Activated T-helper 17 cell treated with anti-CD3 and anti-CD28 coated beads, Interleukin-2, amount 50 U/mL, for 72 hours (primary cell): ENCODE measurements at places on chromosomes 1 and 21.

DNA sequence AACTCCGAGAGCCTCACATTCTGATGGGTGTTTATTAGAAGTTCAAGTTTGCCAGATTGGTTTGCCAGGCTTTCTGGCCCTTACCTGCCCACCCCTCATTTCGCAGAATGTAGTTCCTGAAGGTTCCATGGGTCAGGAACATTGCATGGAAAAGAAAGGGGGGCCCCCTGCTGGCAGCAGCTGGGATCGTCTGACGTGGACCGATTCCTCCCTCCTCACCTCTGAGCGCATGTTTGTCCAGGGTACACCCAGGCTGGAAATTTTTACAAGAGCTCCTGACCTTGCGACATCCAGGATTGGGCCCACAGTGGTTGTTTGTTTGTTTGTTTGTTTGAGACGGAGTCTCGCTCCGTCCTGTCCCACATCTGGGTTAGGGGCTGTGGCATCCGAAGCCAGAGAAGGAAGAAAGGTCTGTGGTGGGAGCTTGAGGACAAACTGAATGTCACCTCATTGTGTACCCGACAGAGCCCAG, 126.0 kb upstream of the TMEM51 start:
- H3K4me1 ChIP-seq: no peaks in the 10 kb centered on the region
- no peak for ATAC-seq
- H3K4me3 ChIP-seq: no peak overlapping the region
- H3K27ac ChIP-seq: no peak overlapping the region
- no peaks in the 10 kb centered on the region for H3K36me3 ChIP-seq

DNA sequence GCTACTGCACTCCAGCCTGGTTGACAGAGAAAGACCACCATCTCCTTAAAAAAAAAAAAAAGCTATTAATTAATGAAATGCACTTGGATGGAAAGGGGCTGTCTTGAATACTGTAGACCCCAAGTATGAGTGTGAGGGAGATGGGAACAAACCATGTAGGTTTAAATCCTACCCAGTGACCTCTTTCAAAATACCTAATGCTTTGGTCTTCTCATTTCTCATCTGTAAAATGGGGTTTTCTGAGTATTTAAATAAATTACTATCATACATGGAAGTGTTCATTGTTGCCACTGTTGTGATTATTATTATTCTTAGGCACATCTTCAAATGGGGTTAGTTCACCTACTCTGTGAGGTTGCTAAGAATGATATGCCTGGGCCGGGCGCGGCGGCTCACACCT, 17.1 kb upstream of the FUCA1 start:
- H3K27me3 ChIP-seq: peaks cover 4% of the 10 kb centered on the region
- no peak overlapping the region for H3K4me3 ChIP-seq
- no peak for ATAC-seq
- H3K27ac ChIP-seq: peak overlapping the region; percentile 46
- H3K4me1 ChIP-seq: no peaks in the 10 kb centered on the region

DNA sequence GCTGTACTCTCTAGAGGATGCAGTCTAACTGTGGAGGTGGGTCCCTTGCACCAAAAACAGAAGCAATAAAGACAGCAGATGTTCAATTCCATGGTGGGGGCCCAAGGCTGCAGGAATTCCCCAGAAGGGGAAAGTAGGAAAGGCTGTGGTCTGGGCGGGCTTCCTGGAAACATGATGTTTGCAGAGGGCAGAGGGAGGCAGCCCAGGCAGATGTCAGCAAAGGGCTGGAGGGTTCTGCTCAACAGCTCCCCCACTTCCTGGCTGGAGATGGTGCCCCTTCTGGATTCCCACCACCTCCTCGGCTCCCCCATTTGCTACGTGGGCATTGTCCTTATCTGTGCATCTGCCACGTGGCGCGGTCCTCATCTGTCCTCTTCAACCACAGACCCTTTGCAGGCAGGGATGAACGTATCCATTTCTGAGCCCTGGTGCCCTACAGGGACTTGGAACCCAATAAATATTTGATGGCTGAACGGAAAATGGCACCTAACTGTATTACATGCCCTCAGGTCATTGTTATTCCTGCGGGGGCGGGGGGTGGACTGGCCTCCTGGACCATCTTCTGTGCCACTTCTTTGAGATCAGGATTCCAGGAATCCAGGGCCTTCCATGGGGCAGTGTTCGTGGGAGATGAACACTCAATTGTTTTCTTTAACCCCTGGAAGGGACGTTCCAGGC, 8.4 kb upstream of the GUCA2B start:
- no peaks in the 10 kb centered on the region for H3K4me1 ChIP-seq
- no peak for ATAC-seq
- H3K4me3 ChIP-seq: no peak overlapping the region
- peaks cover 5% of the 10 kb centered on the region for H3K27me3 ChIP-seq

GRCh38 chr1:195941314-195941713, 666.9 kb downstream of the KCNT2 start:
- ATAC-seq: no peak
- no peak overlapping the region for H3K27ac ChIP-seq
- no peak overlapping the region for H3K4me3 ChIP-seq
- H3K4me1 ChIP-seq: no peaks in the 10 kb centered on the region
- H3K36me3 ChIP-seq: no peaks in the 10 kb centered on the region
- no peaks in the 10 kb centered on the region for H3K27me3 ChIP-seq

GRCh38 chr21:46208761-46209721, 19.5 kb downstream of the LSS start:
- no peaks in the 10 kb centered on the region for H3K4me1 ChIP-seq
- peaks cover 24% of the 10 kb centered on the region for H3K36me3 ChIP-seq
- H3K27me3 ChIP-seq: no peaks in the 10 kb centered on the region

DNA sequence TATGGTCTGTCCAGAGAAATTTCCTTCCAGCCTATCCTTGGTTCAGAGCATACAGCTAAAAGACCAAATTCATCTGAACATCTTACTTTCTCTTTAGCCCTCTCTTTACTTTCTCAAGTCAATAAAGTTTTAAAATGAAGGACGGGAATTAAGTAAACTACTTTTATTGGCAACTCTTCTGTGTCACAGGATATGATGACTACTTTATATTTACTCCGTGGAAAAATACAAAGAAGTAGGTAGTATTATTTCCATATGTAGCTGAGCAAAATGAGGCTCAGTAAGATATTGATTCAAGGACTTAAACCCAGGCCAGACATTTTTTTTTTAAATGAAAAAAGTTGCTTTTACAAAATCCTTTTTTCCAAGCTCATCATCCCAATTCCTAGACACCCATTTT, 151.2 kb upstream of the DPYD start:
- ATAC-seq: no peak
- H3K27ac ChIP-seq: no peak overlapping the region
- H3K36me3 ChIP-seq: no peaks in the 10 kb centered on the region
- peaks cover 5% of the 10 kb centered on the region for H3K27me3 ChIP-seq
- H3K4me1 ChIP-seq: no peaks in the 10 kb centered on the region
